Activated naive CD8-positive, alpha-beta T cell treated with anti-CD3 and anti-CD28 coated beads, Interleukin-2, amount 10 ng/mL, durations not matched to agents 7 days and 5 days (primary cell): ENCODE measurements at places on chromosomes 6 and 20. TPM values are rescaled to one million over a fixed set of nuclear protein-coding genes. Genes with fewer than 3 reads are reported as not detected.

The TCEA2 gene
- total RNA-seq = 74.9 TPM

The ATP6V1G2 gene
- total RNA-seq = 5.5 TPM

The OR2H2 gene
- not detected for total RNA-seq

The SYTL3 gene
- total RNA-seq = 65.3 TPM

The UBE2C gene
- 154 TPM for total RNA-seq

The FOXO3 gene
- 20.0 TPM for total RNA-seq

The ENPP5 gene
- 1.4 TPM for total RNA-seq

The SMOC2 gene
- total RNA-seq = not detected
